Stimulated activated CD4-positive, alpha-beta T cell treated with anti-CD3 and anti-CD28 coated beads, Interleukin-1b, Interleukin-23, amount 100 ng/mL, for 1 hour (primary cell): ENCODE measurements at places on chromosomes 5 and 9.

GRCh38 chr9:70954596-70955143 is 166.8 kb downstream of the TRPM3 start:
- no peak for DNase-seq

GRCh38 chr9:96122751-96123150 is 179.2 kb downstream of the HSD17B3 start:
- DNase-seq = no peak

GRCh38 chr5:7960142-7960541 is 91.2 kb downstream of the MTRR start:
- DNase-seq = no peak

DNA sequence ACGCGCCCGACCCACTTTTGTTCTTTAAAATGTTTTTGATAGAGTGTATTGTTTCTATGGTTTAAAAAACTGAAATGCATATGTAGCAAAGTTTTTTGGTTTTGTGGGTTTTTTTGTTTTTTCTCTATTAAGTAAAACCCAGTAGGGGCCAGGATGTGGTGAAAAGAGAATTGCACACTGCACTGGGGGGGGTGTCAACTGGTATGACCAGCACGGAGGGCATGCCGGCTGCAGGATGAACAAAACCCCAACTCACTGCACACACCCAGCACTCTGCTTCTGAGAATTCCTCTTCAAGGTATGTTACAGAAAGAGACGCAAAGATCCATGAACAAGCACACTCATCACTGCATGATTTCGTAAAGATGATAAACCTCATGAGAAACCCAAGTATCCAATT is 75.0 kb downstream of the STK10 start:
- DNase-seq = peak; percentile 26

DNA sequence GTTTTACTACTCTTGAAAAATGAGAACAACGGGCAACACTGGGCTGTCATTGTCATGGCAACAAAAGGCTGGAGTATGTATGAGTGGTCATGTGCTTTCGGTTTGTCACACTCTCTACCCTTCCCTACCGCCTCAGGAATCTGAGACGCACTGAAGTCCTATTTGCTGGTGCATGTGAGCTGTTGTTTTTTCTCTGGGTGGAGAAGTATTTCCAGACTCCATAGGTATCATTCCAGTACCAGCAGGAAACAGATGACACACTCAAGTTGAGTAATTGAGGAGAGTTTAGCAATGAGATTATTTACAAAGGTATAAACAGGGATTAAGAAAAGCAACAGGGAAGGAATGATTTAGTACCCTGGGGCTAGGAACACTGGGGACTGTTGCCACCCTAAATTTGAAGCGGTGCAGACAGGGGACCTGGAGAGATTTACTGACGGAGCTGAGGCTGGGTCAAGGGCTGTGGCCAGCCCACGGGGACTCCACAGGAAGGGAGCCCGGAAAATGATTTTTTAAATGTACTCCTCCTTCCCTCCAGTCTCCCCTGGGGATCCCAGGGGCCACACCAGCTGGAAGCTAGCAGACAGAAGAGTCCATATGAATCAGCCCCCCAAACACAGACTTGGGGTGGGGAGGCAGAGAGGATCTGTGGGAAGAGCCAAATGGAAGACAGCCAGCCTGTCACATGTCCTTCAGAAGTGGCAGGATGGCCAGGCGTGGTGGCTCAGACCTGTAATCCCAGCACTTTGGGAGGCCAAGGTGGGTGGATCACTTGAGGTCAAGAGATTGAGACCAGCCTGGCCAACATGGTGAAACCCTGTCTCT is 13.2 kb upstream of the ZBTB43 start:
- no peak for DNase-seq

- DNase-seq = no peak
These were observed 154.0 kb downstream of the SLC24A2 start for GRCh38 chr9:19634881-19635280.

- no peak for DNase-seq
These were observed 258.0 kb downstream of the NR3C1 start for GRCh38 chr5:143145243-143146160.

GRCh38 chr5:158080112-158080511 is 221.2 kb upstream of the CLINT1 start:
- DNase-seq = no peak

DNA sequence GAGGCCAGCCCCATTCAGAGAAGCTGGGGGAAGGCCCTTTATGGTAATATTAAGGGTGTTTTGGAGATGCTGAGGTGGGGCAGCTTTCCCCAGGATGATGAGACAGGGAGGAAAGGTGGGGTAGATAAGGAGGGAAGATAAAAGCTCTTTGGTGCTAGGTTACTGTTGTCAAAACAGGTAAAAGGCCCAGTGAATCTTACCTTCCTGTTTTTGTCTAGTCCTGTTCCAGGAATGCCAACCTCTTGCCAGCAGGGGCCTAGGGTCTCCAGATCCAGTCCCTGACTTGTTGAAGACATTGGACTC is 797 bp upstream of the CCL27 start:
- no peak for DNase-seq
